ENCODE measurements at places on chromosomes 11 and 22.
A peak's percentile ranks its signal among the peaks of the same experiment; 100 is the strongest.

DNA sequence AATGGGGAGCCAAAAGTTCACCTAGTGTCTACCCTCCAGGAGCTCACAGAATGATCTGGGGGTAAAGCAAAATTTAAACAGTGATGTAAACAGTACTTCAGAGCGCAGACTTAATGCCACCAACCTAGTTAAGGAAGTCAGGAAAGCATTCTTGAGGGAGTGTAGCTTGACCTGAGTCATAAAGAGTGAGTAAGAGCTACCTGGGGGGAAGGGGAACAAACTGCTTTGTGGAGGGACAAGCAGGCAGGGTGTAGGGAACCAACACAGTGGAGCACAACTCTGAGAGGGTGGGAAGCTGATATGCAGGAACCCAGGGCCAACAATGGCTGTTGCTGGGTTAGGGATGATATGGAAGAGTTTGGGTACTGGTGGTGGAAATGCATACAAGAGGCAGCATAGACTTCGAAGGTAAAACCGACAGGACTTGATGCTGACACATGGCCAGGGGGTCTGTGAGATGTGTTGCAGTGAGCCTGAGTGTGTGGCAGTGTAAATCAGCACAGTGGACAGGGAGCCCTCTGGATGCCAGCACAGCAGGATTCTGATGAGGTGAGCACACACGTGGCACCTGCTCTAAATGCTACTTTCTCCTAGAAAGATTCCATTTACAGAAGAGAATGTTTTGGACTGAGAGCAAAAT lies 58.3 kb upstream of the CYP2D6 start:
- DNase-seq, result peak; percentile 25

- DNase-seq, result no peak
Observed at GRCh38 chr11:16737818-16738192, 642 bp upstream of the C11orf58 start.

DNA sequence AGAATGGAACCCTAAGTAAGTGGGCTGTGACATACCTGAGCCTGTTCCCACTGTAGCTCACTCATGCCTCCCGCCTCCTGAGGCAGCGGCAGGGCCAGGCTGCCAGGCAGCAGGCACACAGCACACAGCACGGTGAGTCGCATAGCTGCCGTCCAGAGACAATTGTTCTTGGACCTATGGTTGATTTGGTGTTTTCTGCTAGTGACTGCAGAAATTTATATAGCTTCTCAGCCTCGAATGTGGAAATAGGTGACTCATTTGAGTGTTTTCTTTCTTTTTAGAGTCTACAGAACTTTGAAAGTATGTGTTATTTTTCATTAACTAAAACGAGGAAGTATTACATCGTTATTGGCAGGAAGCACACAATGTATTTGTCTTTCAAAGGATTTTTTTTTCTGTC lies at the start of gene MMP7:
MMP7 (minus strand) TSS at position 190 of the 400 bp plus-strand sequence; CDS start at position 143, 47 bp downstream.
- peak; percentile 75 for DNase-seq

- DNase-seq, result peak; percentile 60
Observed at GRCh38 chr11:125348674-125349309, 147.3 kb downstream of the FEZ1 start.

DNA sequence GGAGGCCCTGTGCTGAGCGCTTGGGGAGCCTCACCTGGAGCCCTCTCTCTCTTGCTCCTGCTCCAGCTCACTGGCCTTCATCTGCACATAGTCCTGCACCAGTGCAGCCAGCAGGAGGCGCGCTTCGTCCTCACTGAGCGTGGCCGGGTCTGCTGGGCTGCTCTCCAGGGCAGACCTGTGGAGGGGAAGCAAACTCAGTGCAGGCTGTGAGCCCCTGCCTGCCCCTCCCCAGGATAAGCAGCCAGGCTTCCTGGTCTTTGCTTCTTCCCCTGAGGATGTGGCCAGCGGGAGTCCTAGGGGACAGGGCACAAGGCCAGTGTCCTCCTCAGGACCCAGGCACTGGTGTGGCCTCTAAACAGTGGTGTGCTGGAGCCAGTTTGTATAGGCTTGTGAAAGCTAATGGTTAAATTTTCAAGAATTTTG lies 2.2 kb downstream of the CALCA start:
- DNase-seq, result peak; percentile 48

GRCh38 chr11:62233730-62234129 lies 8.3 kb upstream of the SCGB1D2 start:
- peak; percentile 29 for DNase-seq

- no peak for DNase-seq
Observed at GRCh38 chr11:12693094-12693478, 18.9 kb downstream of the TEAD1 start.

DNA sequence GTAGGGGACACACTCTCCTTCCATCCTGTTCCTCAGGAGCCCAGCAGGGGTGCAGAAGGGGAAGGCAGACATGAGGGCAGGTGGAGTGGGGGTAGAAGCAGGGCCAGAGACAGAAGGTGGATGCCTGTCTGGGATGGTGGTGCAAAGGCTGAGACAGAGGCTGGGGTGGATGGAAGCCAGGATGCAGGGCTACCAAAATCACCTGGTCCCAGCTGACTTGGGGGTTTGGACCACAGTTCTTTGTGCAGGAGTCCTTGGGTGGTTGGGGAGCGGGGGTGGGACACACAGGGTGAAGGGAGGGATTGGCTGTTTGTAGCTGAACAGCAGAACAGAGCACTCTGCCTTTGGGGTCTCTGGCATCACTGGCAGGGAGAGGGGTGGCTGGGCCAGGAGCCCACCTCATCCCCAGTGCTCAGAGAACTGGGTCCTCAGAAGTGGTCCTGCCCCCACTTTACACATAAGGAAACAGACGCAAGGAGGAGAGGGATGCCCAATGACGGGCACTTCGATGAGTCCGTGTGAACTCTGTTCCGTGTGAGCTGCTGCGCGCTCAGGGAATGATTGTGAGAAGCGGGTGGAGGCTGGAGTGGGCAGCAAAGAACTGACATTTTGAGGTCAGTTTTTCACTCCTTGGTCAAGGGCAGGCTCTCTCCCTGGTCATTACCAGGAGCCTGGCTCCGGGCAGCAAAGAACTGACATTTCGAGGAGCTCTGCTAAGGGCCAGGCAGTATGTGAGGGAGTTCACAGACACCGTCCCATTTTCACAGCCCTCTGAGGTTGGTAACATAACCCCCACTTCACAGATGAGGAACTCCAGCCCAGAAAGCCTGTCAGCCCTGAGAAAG lies 1.9 kb downstream of the TAGLN start:
- DNase-seq, result no peak

GRCh38 chr11:29448246-29448877 lies 568.5 kb downstream of the KCNA4 start:
- peak; percentile 66 for DNase-seq

DNA sequence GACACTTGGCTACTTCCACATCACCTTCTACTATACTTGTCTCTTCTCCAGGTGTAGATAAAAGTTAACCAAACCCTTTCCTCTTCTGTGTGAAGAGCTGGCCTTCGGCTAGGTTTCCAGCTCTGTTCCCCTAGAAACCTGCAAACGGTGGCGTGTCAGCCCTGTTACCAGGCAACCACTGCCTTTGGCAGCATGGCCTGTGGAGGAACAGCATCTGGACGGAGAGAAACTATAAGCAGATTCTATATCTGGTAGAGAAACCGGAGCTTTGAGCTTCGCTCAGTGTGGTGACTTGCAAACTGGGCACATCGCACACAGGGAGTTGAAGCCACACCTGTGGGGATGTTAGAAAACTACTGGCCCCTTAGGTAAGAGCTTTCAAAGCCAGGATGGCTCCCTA lies 35.9 kb downstream of the ARAP1 start:
- no peak for DNase-seq

- DNase-seq, result no peak
Observed at GRCh38 chr22:23255506-23256170, 75.3 kb downstream of the BCR start.

- DNase-seq, result no peak
Observed at GRCh38 chr11:57175478-57175877, 6.3 kb upstream of the LRRC55 start.

DNA sequence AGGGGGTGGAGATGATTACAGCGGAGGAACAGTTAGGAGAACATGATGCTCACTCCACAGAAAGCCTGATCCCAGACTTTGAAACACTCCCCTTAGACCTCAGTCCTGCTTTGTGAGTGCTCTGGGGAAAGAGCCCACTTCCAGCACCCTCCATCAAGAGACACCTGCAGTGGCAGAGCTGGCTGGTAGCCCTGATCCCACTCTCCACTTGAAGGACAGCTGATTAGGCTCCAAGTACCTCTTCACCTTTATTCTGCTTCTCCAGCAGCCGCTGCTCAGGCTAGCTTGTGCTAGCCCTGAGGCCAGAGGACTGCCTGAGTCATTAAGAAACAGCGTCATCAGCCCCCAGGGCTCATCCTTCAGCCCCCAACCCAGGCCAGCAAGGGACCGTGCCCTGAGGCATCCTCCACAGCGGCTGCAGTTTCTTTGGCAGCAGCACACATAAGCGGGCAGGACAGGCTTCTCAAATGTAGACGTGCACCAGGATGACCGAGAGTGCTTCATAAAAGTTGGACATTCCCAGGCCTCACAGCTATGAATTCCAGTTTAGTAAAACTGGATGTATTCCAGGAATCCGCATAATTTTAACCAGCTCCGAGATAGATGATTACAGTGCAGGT lies 146.0 kb upstream of the TBCEL start:
- DNase-seq, result no peak

GRCh38 chr11:121237686-121238658 lies 54.6 kb upstream of the SC5D start:
- DNase-seq, result peak; percentile 32

DNA sequence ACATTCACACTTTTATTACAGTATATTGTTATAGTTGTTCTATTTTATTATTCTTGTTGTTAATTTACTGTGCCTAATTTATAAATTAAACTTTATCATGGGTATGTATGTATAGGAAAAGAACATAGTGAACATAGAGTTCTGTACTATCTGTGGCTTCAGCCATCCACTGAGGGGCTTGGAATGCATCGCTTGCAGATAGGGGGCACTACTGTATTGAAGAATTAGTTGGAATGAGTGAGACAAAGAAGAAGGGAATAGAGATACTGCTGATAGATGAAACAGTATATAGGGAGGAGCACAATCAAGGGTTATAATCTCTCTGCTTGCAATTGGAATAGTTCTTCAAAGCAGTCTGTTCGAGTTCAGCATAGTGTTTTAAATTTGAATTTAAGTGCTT lies 432.2 kb downstream of the RAB38 start:
- no peak for DNase-seq

DNA sequence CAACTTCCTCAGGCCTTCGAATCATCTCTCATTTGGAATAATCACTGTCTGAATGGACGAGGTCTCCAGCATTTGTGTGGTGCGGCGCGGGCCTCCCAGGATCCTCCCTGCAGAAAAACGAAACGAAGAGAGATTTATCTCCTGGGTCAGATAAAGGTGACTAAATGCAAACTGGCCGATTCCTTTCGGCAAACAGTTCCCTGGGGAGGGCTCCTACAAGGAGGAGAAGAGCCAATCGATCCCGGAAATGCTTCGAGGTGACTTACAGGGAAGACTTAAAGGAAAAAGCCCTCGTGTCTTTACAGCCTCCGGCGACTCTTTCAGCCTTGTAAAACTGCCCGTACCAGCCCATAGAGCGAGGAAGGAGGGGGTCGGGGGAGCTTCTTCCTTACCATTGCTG lies 126.5 kb downstream of the MIAT start:
- no peak for DNase-seq

GRCh38 chr22:27045103-27045947 lies 387.9 kb downstream of the MIAT start:
- DNase-seq, result peak; percentile 29

- no peak for DNase-seq
Observed at GRCh38 chr11:75198278-75198973, 42.1 kb upstream of the TPBGL start.

DNA sequence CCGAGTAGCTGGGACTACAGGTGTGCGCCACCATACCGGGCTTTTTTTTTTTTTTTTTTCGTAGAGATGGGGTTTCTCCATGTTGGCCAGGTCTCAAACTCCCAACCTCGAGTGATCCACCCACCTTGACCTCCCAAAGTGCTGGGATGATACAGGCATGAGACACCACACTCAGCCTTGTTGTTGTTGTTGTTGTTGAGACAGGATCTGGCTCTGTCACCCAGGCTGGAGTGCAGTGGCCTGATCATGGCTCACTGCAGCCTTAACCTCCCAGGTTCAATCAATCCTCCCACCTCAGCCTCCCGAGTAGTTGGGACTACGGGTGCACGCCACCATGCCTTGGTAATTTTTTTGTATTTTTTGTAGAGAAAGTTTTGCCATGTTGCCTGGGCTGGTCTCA lies 23.4 kb upstream of the CLDN5 start:
- DNase-seq, result no peak

DNA sequence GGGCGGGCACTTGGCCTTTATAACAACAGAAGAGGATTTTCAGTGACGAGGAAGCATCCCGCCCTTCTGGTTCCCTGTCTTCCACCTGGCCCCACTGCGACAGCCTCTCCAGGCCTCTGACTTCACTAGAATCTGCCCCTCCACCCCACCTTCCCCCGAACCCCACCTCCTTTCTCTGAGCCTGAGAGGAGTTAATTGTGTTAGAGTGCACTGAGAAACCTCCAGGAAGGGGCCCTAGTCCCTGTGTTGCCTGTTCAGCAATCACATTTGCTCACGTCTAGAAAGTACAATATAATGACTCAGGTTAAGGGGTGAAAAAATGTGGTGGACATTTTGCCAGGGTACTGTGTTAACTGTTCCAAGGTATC lies 38.8 kb downstream of the PTPRJ start:
- peak; percentile 26 for DNase-seq

GRCh38 chr11:20623252-20623651 lies 23.8 kb downstream of the SLC6A5 start:
- no peak for DNase-seq

DNA sequence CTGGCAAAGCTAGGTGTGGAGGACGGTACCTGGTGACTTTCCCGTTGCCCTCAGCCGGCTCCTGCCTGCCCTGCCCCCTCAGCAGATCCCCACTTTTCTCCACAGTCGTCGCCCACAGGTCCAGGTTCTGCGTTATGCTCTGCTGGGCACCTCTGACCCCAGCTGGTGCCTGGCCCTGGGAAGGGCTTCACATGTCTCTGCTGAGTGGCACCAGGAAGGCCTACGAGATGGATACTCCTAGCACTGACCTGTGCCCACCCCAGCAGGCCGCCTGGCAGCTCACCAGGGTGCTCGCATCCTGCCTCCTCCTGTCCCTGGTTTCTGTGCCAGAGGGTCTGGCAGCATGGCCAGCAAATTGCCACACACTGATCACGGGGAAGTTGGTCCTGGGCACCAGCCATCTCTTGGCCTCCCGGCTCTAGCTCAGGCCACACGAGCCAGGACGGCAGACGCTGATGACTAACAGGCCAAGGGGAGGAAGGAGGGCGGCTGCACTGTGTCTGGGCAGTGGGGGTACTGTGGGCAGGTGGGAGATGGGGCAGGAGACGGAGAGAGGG lies 13.8 kb downstream of the CARS1 start:
- DNase-seq, result peak; percentile 34

DNA sequence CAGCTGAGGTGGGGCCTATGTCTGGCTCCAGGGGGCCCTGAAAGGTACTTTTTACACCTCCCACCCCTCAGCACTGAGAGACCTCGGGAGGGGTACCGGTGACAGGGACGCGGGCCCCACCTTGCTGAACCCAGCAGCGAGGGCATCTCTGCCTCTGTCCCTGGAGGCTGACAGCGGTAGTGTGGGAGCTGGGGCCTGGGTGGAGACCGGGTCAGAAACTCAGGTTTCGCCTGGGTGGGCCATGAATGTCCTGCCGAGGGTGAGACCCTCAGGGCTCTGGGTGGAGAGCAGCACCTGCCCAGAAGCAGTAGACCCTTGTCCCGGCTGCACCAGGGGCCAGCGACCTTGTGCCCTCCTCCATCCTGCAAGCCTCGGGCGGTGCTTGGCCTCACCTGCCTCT lies 22.2 kb downstream of the PTDSS2 start:
- DNase-seq, result no peak

- no peak for DNase-seq
Observed at GRCh38 chr22:27473533-27473932, 328.0 kb downstream of the MN1 start.

GRCh38 chr22:40009951-40010671 lies 15.4 kb downstream of the FAM83F start:
- no peak for DNase-seq

- no peak for DNase-seq
Observed at GRCh38 chr11:31218847-31219246, 150.7 kb downstream of the DCDC1 start.

Data from dermis blood vessel endothelial cell (primary cell).